Activated naive CD4-positive, alpha-beta T cell treated with anti-CD3 and anti-CD28 coated beads for 36 hours (primary cell): ENCODE measurements at places on chromosomes 4 and X. TPM values are rescaled to one million over a fixed set of nuclear protein-coding genes. Genes with fewer than 3 reads are reported as not detected.

The RAB39B gene
- 11.6 TPM for total RNA-seq

- DNase-seq, result no peak
- no peak overlapping the region for H3K27ac ChIP-seq
- H3K4me3 ChIP-seq, result no peak overlapping the region
- H3K27me3 ChIP-seq, result no peaks in the 10 kb centered on the region
- no peaks in the 10 kb centered on the region for H3K36me3 ChIP-seq
These were observed 64.2 kb upstream of the ALG13 start for GRCh38 chrX:111616786-111617185.

DNA sequence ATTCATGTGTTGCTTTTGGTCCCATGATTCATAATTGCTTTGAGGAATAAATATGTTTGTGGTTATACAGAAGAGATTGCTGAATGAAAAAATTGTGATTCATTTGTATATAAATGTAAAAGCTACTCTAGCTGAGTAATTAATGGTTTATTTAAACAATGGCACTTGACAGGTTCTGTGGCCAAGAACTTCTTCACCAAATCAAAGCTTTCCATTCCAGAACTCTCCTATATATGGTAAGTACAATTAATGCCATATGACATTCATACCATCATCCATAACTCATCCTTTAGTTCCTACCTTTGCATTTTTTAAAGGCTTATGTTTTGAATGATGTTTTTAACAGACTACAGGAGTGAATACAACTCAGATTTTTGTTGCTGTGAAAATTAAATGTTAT, 105.8 kb downstream of the REPS2 start:
- no peaks in the 10 kb centered on the region for H3K27me3 ChIP-seq
- no peak for DNase-seq
- no peak overlapping the region for H3K27ac ChIP-seq
- no peaks in the 10 kb centered on the region for H3K36me3 ChIP-seq
- no peak overlapping the region for H3K4me3 ChIP-seq

GRCh38 chrX:154317391-154317995, 21.9 kb downstream of the TKTL1 start:
- H3K27me3 ChIP-seq, result no peaks in the 10 kb centered on the region
- H3K4me3 ChIP-seq, result no peak overlapping the region
- H3K36me3 ChIP-seq, result no peaks in the 10 kb centered on the region
